ENCODE measurements at places on chromosomes 13 and 19. TPM values are rescaled to one million over a fixed set of nuclear protein-coding genes. Genes with fewer than 3 reads are reported as not detected.

DNA sequence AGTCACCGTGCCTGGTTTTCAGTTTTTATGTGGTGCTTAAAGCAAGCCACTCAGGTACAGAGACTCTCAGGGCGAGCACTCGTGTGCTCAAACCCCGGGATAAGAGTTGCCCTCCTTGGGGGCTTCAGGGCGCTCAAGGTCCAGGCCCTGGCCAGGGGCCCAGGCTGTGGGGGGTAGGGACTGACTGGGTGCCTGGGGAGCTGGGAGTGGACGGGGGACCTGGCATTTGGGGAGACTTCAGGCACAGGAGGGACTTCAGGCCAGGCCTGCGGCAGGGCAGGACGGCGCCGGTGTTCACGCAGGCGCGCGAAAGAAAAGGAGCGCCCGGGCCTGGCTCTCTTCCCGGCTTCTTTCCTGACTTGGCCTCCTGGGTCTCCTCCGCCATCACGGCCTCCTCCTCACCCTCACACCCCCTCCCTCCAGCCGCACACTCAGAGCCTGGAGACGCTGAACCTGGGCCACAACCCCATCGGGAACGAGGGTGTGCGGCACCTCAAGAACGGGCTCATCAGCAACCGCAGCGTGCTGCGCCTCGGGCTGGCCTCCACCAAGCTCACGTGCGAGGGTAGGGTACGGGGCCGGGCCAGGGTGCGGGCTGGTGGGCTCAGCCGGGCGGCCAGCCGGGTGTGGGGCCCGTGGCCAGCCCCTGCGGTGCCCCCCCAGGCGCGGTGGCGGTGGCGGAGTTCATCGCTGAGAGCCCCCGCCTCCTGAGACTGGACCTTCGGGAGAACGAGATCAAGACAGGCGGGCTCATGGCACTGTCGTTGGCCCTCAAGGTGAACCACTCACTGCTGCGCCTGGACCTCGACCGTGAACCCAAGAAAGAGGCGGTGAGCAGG lies 16.1 kb downstream of the NKPD1 start:
- H3K27ac ChIP-seq = no peak overlapping the region
- no peak for DNase-seq

The RASGRP4 gene
- total RNA-seq = not detected

GRCh38 chr13:41465898-41466320 lies 8.6 kb downstream of the RGCC start:
- DNase-seq = no peak
- peaks cover 40% of the 10 kb centered on the region for H3K27me3 ChIP-seq
- H3K4me3 ChIP-seq = no peak overlapping the region
- no peaks in the 10 kb centered on the region for H3K36me3 ChIP-seq
- H3K4me1 ChIP-seq = no peaks in the 10 kb centered on the region
- no peak overlapping the region for H3K27ac ChIP-seq

The RGS9BP gene
- 0.10 TPM for total RNA-seq

DNA sequence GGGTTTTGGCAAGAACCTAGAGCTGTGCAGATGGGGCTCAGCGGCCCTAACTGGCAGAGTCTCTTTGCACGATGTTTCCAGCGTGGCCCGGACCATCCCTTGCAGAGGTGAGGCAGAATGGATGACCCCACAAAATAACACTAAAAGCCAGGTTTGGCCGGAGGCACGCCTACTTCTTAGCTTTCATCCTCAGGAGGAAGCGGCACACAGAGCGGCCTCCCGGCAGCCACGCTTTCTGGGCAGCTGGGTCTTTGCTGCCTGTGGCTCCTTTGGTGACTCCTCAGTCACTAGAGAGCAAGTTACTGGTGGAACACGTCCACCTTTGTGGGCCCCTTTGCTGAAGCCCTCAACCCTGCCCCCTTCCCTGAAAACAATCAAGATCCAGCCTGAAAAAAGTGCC lies 25.2 kb downstream of the TEX29 start:
- peaks cover 2% of the 10 kb centered on the region for H3K36me3 ChIP-seq
- no peaks in the 10 kb centered on the region for H3K27me3 ChIP-seq
- no peaks in the 10 kb centered on the region for H3K4me1 ChIP-seq
- DNase-seq = no peak
- no peak overlapping the region for H3K4me3 ChIP-seq
- H3K27ac ChIP-seq = no peak overlapping the region

GRCh38 chr13:20369886-20370361 lies 137.8 kb upstream of the GJB6 start:
- H3K27me3 ChIP-seq = peaks cover 5% of the 10 kb centered on the region
- no peak overlapping the region for H3K27ac ChIP-seq
- H3K4me1 ChIP-seq = no peaks in the 10 kb centered on the region
- DNase-seq = no peak

DNA sequence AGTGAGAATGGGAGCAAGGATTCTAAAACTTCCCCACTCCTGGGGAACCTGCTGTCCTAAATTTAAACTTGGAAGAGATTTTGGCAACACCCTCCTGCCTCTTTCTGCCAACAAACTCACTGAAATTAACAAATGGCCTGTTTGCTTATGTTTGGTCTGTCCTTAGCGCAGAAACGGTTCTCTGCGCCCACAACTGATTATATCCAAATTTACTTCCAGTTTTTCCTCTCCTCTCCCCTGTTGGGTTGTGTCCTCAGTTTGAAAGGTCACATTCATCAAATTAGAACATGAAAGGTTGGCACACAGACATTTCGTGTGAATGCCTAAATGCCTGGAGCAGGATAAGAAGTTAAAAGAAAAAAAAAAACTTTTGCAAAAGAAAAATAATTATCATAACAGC lies 56.4 kb upstream of the MRI1 start:
- H3K27ac ChIP-seq = no peak overlapping the region
- DNase-seq = no peak
- no peaks in the 10 kb centered on the region for H3K27me3 ChIP-seq
- H3K36me3 ChIP-seq = no peaks in the 10 kb centered on the region
- no peak overlapping the region for H3K4me3 ChIP-seq

The TEX29 gene
- 0.44 TPM for total RNA-seq

GRCh38 chr19:33347300-33347699 lies 26.2 kb upstream of the CEBPG start:
- DNase-seq = no peak
- no peaks in the 10 kb centered on the region for H3K4me1 ChIP-seq
- peaks cover 19% of the 10 kb centered on the region for H3K27me3 ChIP-seq
- no peaks in the 10 kb centered on the region for H3K36me3 ChIP-seq
- H3K4me3 ChIP-seq = no peak overlapping the region

GRCh38 chr13:30496147-30496546 lies 30.4 kb upstream of the HMGB1 start:
- no peak overlapping the region for H3K4me3 ChIP-seq
- DNase-seq = no peak
- no peaks in the 10 kb centered on the region for H3K27me3 ChIP-seq
- peaks cover 20% of the 10 kb centered on the region for H3K4me1 ChIP-seq
- H3K27ac ChIP-seq = no peak overlapping the region
- H3K36me3 ChIP-seq = no peaks in the 10 kb centered on the region

DNA sequence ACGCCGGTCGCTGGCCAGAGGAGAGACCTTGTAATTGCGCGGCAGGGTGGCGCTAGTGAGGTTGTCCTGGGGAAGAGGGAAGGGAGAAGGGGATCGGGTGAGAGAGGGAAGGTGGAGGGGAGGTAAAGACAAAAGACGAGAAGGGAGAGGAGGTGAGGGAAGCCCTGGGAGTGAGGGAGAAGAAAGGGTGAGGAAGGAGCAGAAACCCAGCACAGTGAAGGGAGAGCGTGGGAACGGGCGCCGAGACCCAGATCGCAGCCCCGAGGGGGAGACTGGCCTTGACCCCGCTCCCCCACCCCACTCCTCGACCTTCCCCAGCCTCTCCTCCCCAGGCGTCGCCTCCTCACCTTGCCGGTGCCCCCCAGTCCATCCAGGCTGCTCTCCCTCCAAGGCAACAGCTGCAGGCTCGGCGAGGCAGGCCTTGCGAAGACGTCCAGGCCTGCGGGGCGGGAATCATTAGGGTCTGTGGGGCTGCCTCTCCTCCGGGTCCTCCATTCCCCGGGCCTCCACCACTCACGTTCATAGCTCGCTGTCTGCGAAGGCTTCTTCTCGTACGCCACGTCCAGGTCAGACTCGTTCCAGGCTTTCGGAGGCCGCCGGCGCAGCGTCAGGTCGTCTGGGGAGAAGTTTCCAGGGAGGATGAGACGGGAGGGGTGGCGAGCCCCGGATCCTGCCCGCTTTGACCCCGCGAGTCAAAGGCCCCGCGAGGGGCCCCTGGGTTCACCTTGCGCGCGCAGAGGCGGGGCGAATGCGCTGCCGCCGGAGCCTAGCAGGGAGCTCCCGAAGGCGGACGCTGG lies 8.8 kb downstream of the PPP1R13L start:
- H3K4me3 ChIP-seq = no peak overlapping the region
- peaks cover 2% of the 10 kb centered on the region for H3K36me3 ChIP-seq
- H3K27ac ChIP-seq = no peak overlapping the region

GRCh38 chr19:38928391-38929001 lies 2.1 kb downstream of the SARS2 start:
- peaks cover 15% of the 10 kb centered on the region for H3K36me3 ChIP-seq
- H3K27me3 ChIP-seq = no peaks in the 10 kb centered on the region
- H3K4me3 ChIP-seq = no peak overlapping the region
- peak overlapping the region; percentile 59 for H3K27ac ChIP-seq
- peaks cover 14% of the 10 kb centered on the region for H3K4me1 ChIP-seq

The LILRA1 gene
- total RNA-seq = not detected

GRCh38 chr19:38682872-38683392 lies 35.5 kb downstream of the ACTN4 start:
- peak overlapping the region; percentile 100 for H3K27ac ChIP-seq
- H3K4me1 ChIP-seq = peaks cover 75% of the 10 kb centered on the region
- peaks cover 15% of the 10 kb centered on the region for H3K36me3 ChIP-seq
- peak overlapping the region; percentile 50 for H3K4me3 ChIP-seq
- no peaks in the 10 kb centered on the region for H3K27me3 ChIP-seq
- DNase-seq = no peak

DNA sequence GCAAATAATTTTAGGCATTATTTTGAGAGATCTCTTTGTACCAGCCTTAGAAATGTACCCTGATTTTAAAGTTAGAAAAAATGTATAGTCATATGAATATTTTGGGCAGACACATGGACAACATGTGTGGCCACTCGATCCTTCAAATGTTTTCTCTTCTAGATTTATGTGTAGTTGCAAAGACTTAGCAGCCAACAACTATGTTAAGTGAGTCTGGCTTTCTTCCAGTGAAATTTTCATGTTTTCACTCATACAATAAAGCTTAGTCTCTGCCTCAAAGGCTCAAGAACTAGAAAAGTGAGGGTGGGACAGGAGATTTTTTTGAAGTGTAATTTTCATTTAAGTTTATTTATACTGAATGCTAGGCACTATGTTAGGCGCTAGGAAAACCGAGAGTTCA lies 207.7 kb upstream of the DACH1 start:
- H3K4me3 ChIP-seq = no peak overlapping the region
- no peak overlapping the region for H3K27ac ChIP-seq
- DNase-seq = no peak
- H3K4me1 ChIP-seq = peaks cover 3% of the 10 kb centered on the region
- no peaks in the 10 kb centered on the region for H3K36me3 ChIP-seq
- no peaks in the 10 kb centered on the region for H3K27me3 ChIP-seq

The PSG11 gene
- not detected for total RNA-seq

- no peak for DNase-seq
- no peaks in the 10 kb centered on the region for H3K27me3 ChIP-seq
- no peak overlapping the region for H3K4me3 ChIP-seq
- H3K36me3 ChIP-seq = peaks cover 2% of the 10 kb centered on the region
Observed at GRCh38 chr19:6292006-6292405, 12.2 kb upstream of the MLLT1 start.

- DNase-seq = no peak
- no peak overlapping the region for H3K27ac ChIP-seq
- no peaks in the 10 kb centered on the region for H3K4me1 ChIP-seq
Observed at GRCh38 chr13:42959615-42960014, 32.4 kb downstream of the EPSTI1 start.

DNA sequence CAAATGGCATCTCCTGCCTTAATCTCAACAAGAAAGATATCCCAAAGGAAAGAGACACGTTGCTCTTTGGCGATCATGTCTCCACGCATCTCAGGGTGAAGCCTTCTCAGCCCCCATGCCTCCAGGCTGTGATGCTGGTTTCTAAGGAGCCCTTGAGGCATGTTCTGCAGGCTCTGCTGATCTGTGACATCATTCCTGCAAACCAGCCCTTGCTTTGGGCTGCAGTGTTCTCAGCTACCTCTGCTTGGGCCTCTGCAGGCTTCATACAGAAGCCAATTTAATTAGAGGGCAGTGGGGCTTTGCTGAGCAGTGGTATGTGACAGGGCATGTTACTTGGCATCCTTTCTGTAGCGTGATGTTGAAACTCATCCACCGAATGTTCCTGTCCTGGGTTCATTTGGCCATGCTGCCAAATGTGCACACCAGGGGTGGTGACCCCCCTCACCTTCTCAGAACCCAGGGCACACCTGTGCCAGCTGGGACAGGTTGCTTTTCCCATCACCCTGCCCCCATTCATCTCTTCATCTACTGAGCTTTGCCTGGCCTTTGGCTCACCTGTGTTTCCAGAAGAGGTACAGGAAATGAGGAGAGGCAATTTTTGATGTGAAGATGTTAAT lies 230.9 kb downstream of the TEX29 start:
- no peaks in the 10 kb centered on the region for H3K36me3 ChIP-seq
- H3K27me3 ChIP-seq = peaks cover 24% of the 10 kb centered on the region
- peaks cover 22% of the 10 kb centered on the region for H3K4me1 ChIP-seq
- H3K4me3 ChIP-seq = no peak overlapping the region

DNA sequence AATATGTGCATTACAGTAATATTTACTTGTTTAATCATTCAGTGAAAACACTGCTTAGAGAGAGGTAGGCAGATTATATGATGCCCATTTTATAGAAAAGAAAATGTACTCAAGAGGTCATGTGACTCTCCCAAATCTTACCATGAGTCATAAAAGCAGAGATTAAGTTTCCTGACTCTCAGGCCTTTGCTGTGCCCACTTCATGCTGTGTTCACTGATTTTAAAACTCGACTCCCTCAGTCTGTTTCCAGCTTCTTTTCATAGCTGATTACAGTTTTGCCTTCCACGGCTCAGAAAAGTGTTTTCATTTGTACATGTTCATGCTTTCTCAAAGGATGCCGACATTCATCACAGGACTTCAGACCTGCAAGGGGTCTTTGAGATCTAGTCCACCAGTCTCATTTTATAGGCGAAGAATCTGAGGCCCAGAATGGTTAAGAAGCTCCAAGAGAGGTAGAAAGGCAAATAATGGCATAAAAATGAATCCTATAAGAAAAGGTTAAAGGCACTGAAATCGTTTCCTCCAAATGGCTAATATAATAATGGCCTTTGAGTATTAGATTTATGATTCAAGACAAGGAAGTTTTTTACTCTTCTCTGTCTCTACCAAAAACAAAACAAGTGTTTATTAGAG lies 9.0 kb upstream of the IPO5 start:
- no peak overlapping the region for H3K27ac ChIP-seq
- H3K4me3 ChIP-seq = no peak overlapping the region
- no peak for DNase-seq
- no peaks in the 10 kb centered on the region for H3K4me1 ChIP-seq
- peaks cover 3% of the 10 kb centered on the region for H3K27me3 ChIP-seq
- H3K36me3 ChIP-seq = no peaks in the 10 kb centered on the region

DNA sequence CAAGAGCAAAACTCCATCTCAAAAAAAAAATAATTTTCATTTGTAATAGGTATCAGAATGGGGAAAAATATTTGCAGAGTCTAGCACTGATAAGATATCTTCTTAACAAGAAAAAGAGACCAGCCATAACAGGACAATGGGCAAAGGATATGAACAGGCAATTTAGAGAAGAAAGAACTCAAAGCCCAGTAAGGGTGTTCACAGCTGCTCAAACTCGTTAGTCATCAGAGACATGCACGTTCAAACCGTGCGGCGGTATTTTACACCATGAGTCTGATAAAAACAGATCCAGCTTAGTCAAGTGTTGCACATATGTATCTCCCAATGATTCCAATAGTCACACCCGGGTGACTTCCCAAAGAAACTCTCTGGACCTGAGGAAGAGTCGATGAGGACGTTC lies 13.7 kb upstream of the NCCRP1 start:
- no peaks in the 10 kb centered on the region for H3K27me3 ChIP-seq
- peak overlapping the region; percentile 74 for H3K27ac ChIP-seq
- DNase-seq = no peak
- H3K4me1 ChIP-seq = peaks cover 9% of the 10 kb centered on the region
- H3K4me3 ChIP-seq = no peak overlapping the region

The OSCAR gene
- not detected for total RNA-seq
